ENCODE measurements at places on chromosomes 2 and 18. TPM values are rescaled to one million over a fixed set of nuclear protein-coding genes. Genes with fewer than 3 reads are reported as not detected.

Gene SLC16A14
- 0.61 TPM for total RNA-seq

Gene IL1R1
- 0.46 TPM for total RNA-seq

Gene GNAL
- total RNA-seq, result 23.8 TPM

Gene CYP20A1
- total RNA-seq, result 23.5 TPM

- H3K27ac ChIP-seq, result no peak overlapping the region
- DNase-seq, result no peak
- H3K27me3 ChIP-seq, result no peaks in the 10 kb centered on the region
- no peaks in the 10 kb centered on the region for H3K4me1 ChIP-seq
- H3K36me3 ChIP-seq, result peaks cover 9% of the 10 kb centered on the region
- no peak overlapping the region for H3K4me3 ChIP-seq
Observed at GRCh38 chr2:5164776-5165525, 527.2 kb upstream of the SOX11 start.

- H3K4me3 ChIP-seq, result no peak overlapping the region
- H3K4me1 ChIP-seq, result 0 out of 2 replicates have a peak, but pooled peaks cover 3% of the 10 kb centered on the region
- no peak overlapping the region for H3K27ac ChIP-seq
- no peaks in the 10 kb centered on the region for H3K27me3 ChIP-seq
- no peak for DNase-seq
- no peaks in the 10 kb centered on the region for H3K36me3 ChIP-seq
Observed at GRCh38 chr2:158994920-158995676, 26.7 kb downstream of the TANC1 start.

- no peak overlapping the region for H3K4me3 ChIP-seq
- H3K27me3 ChIP-seq, result no peaks in the 10 kb centered on the region
- no peaks in the 10 kb centered on the region for H3K36me3 ChIP-seq
- H3K4me1 ChIP-seq, result no peaks in the 10 kb centered on the region
Observed at GRCh38 chr2:156837635-156838370, 401.6 kb downstream of the GPD2 start.

DNA sequence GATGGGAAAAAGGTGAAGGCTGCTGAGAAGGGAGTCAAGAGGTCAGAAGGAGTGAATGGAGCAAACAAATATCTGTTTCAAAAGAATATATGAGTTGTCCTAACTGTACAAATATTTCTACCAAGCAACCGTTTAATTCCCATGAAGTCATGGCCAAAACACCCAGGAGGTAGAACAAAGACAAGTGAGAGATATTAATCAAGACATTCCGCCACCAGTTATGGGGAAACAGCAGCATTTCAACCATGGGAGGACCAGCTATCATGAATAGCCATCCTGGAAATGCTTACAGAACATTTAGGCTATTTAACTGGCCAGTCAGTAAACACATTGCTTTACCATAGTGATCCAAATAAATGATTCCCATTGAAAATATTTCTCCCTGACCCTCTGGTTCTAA is 396.3 kb downstream of the IRS1 start:
- DNase-seq, result no peak
- no peak overlapping the region for H3K4me3 ChIP-seq
- no peaks in the 10 kb centered on the region for H3K36me3 ChIP-seq
- H3K4me1 ChIP-seq, result no peaks in the 10 kb centered on the region
- H3K27me3 ChIP-seq, result no peaks in the 10 kb centered on the region

DNA sequence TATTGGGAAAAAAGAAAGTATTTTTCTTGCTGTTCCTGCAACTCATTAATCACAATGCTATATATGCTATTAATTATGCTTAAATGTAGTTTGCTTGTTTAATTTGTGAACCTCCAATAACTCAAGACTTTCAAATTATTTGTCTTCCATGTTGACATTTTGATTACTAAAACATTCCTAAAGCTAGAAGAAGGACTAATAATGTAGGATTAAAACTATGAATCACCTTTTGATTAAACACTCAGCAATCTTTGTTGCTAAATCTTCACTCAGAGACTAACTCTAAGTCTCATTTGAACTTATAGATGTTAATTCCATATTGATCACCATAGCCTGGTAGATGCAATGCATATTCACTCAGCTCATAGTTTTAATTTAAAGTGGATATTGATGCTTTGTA is 524.6 kb upstream of the ZEB2 start:
- H3K36me3 ChIP-seq, result no peaks in the 10 kb centered on the region
- no peak for DNase-seq
- H3K27me3 ChIP-seq, result no peaks in the 10 kb centered on the region

- no peaks in the 10 kb centered on the region for H3K36me3 ChIP-seq
- DNase-seq, result no peak
- H3K27ac ChIP-seq, result no peak overlapping the region
- H3K4me3 ChIP-seq, result no peak overlapping the region
- no peaks in the 10 kb centered on the region for H3K4me1 ChIP-seq
Observed at GRCh38 chr2:46400016-46400415, 79.3 kb upstream of the TMEM247 start.

GRCh38 chr18:40292985-40293710 is 1661.9 kb upstream of the PIK3C3 start:
- no peaks in the 10 kb centered on the region for H3K4me1 ChIP-seq
- no peaks in the 10 kb centered on the region for H3K27me3 ChIP-seq
- no peaks in the 10 kb centered on the region for H3K36me3 ChIP-seq
- no peak overlapping the region for H3K27ac ChIP-seq

DNA sequence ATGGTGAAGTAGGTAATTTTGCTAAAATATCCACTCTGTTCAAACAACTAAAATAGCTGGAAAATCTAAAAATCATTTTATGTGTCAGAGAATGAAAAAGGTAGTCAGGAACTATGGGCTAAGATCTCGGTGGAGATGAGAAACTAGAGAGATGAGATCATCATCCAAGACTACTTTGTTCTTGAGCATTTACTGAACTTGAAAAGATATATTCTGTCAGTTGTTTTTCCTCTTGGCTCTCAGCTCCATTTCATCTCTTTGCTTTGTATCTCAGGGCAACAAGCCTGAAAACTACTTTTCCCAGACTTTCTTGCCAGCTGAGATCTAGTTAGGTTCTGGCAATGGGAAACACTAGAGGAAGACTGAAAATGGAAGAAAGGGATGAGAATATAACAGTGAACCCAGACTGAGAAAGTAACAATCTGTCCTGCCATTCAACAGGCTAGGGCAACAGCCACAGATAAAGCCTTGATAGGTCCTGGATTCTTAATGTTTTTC is 346.2 kb upstream of the MEX3C start:
- no peaks in the 10 kb centered on the region for H3K36me3 ChIP-seq
- no peaks in the 10 kb centered on the region for H3K4me1 ChIP-seq
- DNase-seq, result no peak
- H3K27me3 ChIP-seq, result no peaks in the 10 kb centered on the region

DNA sequence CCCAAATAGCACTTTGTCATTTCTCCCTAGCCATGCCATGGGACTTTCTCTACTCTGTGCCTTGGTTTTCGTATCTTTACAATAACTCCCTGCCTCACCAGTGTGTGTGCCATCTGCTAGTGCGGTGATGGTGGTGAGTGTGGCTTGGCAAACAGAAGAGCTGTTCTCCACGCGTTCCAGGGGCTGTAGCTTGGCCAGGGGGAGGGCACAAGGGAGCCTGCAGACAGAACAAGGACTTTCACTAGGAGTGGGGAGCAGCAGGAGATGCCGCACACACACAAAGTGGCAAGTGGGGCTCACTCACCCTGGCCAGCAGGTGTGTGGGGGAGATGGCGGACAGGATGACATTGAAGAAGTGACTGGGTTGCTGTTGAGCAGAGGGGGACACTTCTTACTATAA is 196.9 kb downstream of the HAUS1 start:
- DNase-seq, result no peak
- H3K27ac ChIP-seq, result no peak overlapping the region
- H3K36me3 ChIP-seq, result no peaks in the 10 kb centered on the region
- H3K4me1 ChIP-seq, result no peaks in the 10 kb centered on the region

- no peak overlapping the region for H3K27ac ChIP-seq
- no peaks in the 10 kb centered on the region for H3K4me1 ChIP-seq
- no peaks in the 10 kb centered on the region for H3K27me3 ChIP-seq
- H3K36me3 ChIP-seq, result no peaks in the 10 kb centered on the region
- no peak for DNase-seq
- no peak overlapping the region for H3K4me3 ChIP-seq
Observed at GRCh38 chr2:96241900-96242611, 23.7 kb downstream of the TMEM127 start.

DNA sequence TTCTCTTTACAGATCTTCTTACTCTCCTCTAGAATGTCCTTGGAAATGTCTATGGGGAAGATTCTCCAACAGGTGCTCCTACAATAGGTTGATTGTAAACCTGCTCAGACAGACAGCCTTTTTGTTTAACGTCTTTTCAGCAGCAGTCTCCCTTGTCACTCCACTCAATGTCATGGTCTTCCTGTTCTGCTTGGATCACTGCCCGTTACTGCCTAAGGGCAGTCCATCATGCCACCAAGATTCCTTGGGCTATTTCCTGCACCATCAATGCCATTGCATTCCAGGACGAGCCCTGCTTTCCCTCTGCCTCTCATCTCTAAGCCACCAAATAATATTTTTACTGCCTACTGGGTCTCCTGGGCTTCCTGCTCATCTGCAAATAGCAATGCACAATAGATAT is 97.4 kb upstream of the GALNT5 start:
- H3K4me3 ChIP-seq, result no peak overlapping the region
- H3K27ac ChIP-seq, result no peak overlapping the region
- no peak for DNase-seq
- H3K27me3 ChIP-seq, result no peaks in the 10 kb centered on the region

DNA sequence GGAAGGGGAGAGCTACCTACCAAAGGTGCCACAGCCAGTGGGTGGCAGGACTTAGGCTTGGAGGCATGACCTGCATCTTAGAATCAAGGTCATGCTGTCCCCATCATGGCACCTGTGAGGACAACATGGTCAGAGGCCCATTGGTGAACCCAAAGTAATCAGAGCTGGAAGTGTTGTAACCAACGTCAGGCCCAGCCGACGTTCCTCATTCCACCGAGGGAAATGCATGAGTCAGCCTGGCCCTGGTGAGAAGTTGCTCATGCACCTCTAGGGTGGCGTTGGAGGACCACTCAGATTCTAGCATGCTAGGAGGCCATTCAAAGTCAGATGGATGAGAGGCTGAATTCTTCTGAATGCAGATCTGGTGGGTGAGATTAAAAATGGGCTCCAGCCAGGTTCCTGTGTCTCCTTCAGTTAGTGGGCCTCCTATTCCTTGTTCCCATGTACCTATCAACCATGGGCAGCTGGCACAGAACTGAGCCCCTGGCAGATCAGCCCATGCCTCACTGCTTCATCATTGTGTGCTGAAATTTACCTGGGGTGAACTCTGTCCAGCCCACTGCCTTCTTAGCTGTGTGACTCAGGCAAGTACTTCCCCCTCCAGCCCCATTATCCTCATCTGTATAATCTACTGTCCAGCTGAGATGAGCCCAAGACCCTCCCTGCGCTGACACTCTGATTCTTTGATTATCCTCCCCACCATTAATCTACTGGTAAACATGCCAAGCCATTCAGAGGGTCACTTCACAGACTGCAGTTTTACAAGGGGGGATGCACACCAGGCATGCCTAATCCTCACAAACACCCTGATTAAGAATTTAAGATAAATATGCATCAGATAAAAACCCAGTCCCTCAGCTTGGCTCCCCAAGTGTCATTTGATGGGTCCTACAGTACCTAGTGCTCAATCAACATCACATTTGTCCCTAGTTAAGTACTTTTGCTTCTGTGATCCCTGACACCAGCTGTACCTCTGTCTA is 14.0 kb downstream of the SLC14A2 start:
- peaks cover 2% of the 10 kb centered on the region for H3K4me1 ChIP-seq
- no peaks in the 10 kb centered on the region for H3K27me3 ChIP-seq
- H3K4me3 ChIP-seq, result no peak overlapping the region

DNA sequence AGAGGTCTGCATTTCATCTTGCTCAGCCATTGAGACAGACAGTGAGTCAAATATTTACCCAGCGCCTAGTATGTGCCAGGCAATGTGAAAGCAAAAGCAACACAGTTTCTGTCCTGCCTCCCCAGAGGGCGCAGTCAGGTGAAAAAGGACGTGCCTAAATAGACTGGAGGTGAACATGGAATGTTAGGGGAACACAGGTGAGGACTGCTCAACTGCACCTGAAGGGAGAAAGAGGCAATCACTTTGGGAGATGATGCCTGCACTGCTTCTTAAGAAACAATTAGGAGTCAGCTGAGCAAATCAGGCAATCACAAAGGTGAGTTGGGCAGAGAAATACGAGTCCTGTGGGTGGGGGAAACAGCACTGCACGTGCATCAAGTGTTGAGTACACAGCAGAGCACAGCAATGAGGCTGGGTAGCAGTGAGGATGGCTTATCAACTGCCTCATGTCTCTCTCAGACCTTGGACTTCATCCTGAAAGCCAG is 218.3 kb upstream of the SMAD7 start:
- H3K36me3 ChIP-seq, result peaks cover 9% of the 10 kb centered on the region
- DNase-seq, result no peak
- H3K27me3 ChIP-seq, result no peaks in the 10 kb centered on the region

- no peak overlapping the region for H3K27ac ChIP-seq
- no peaks in the 10 kb centered on the region for H3K4me1 ChIP-seq
- no peaks in the 10 kb centered on the region for H3K36me3 ChIP-seq
- H3K27me3 ChIP-seq, result no peaks in the 10 kb centered on the region
Observed at GRCh38 chr2:143261986-143262385, 132.8 kb downstream of the ARHGAP15 start.

DNA sequence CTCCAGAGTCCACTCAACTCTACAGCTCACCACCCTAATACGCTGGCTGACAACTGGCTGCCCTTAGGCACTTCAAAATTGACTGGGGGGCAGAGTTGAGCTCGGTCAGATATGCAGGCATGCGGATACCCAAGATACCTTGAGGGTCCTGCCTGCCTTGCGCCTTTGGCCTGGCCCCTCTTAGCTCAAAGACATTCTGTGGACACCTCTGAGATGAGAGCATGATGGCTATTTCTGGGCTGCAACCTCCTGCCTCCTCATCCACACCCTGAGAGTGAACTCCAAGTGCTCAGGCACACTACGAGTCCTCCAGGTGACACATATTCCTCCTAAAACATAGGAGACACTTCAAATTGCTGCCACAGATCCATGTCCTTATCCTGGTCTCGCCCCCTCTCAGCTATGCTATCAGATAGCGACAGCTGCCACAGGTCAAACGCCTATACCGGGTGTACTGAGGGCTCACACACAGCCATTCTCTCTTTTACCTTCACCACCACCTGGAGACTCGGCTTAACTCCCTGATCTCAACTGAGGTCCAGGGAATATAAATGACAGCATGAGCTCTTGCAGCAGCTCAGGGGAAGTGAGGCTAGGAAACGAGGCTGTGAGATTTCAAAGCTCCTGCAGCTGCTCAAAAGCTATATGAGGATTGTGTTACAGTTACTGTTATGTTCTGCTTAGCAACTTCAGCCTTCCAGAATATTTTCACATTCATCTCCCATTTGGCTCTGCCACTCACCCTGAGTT is 60.5 kb upstream of the TEX51 start:
- H3K27ac ChIP-seq, result no peak overlapping the region
- H3K4me3 ChIP-seq, result no peak overlapping the region
- no peaks in the 10 kb centered on the region for H3K27me3 ChIP-seq
- DNase-seq, result no peak
- no peaks in the 10 kb centered on the region for H3K36me3 ChIP-seq
- no peaks in the 10 kb centered on the region for H3K4me1 ChIP-seq
